ENCODE measurements at places on chromosomes 2 and 18.

- no peak for DNase-seq
These were observed 418.7 kb downstream of the MTX2 start for GRCh38 chr2:176687944-176688343.

- DNase-seq: no peak
These were observed 84.8 kb downstream of the SEPTIN10 start for GRCh38 chr2:109528811-109529501.

DNA sequence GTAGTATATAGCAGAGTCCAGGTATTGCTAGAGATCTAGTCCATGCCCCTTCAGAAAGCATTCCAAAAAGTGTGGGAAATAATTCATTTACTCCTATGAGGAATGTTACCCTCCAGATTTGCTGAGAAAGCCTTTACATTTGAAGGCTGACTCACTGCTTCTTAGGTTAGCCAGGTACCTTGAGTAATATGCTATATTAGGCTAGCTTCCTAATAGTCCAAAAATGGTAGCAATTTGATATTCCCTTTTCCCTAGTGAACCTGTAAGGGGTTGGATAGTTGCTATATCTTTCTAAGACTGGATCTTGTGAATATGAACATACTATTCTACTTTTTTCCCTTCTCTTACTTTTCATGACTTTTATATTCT, 63.6 kb downstream of the SPOPL start:
- DNase-seq: no peak

- no peak for DNase-seq
These were observed 457.2 kb downstream of the CDH2 start for GRCh38 chr18:27719680-27720079.

GRCh38 chr2:200348897-200349563, 42.5 kb downstream of the SPATS2L start:
- DNase-seq: no peak

GRCh38 chr2:54666131-54666633, 57.3 kb upstream of the EML6 start:
- no peak for DNase-seq

GRCh38 chr2:16209799-16210198, 269.4 kb downstream of the MYCN start:
- no peak for DNase-seq

GRCh38 chr2:221063568-221063967, 508.5 kb downstream of the EPHA4 start:
- DNase-seq: no peak

- DNase-seq: no peak
These were observed 30.3 kb downstream of the KIF1A start for GRCh38 chr2:240789501-240790369.

- DNase-seq: no peak
These were observed 167.5 kb upstream of the PXDN start for GRCh38 chr2:1911811-1912210.

GRCh38 chr18:77254711-77255405, 5.2 kb downstream of the GALR1 start:
- no peak for DNase-seq

- DNase-seq: no peak
These were observed 33.1 kb downstream of the LRRFIP1 start for GRCh38 chr2:237660381-237660900.

DNA sequence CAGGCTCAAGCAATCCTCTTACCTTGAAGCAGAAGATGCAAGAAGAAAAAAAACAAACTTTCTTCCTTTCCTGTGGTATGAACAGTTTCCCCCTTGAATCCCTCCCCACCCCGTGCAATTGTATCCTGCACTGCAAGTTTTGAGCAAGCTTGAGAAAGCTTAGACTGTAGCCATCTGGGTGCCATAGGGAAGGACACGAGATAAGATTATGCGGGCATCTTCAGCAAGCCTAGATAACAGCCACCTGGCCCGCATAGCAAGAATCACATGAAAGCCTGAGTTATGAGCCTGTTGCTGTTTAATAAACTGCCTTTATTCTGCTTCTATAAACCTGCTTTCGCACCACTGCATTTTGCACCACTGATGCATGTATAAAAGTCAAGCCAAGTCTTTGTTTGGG, 27.3 kb upstream of the CDCA7 start:
- no peak for DNase-seq

GRCh38 chr2:230664128-230664527, 48.5 kb upstream of the CAB39 start:
- no peak for DNase-seq

DNA sequence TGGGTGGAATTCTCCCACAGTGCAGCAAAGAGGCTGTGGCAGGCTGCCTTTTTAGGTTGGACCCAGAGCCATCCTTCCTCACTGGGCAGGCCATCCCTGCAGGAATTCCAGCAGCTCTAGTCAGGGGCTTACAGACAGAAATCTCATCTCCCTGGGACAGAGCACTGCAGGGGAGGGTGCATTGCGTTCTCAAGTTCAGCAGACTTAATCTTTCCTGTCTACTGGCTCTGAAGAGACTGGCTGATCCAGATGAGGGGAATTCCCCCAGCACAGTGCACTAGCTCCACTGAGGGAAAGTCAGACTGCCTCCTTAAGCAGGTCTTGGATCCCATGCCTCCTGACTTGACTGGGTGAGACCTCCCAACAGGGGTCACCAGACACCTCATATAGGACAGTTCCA, 899.7 kb upstream of the VRK2 start:
- no peak for DNase-seq

- DNase-seq: no peak
These were observed 56.3 kb downstream of the SLC25A12 start for GRCh38 chr2:171837736-171838135.

GRCh38 chr2:86304416-86304815, 33.0 kb downstream of the REEP1 start:
- no peak for DNase-seq

- DNase-seq: no peak
These were observed 328.2 kb upstream of the CDH7 start for GRCh38 chr18:65422544-65423136.

DNA sequence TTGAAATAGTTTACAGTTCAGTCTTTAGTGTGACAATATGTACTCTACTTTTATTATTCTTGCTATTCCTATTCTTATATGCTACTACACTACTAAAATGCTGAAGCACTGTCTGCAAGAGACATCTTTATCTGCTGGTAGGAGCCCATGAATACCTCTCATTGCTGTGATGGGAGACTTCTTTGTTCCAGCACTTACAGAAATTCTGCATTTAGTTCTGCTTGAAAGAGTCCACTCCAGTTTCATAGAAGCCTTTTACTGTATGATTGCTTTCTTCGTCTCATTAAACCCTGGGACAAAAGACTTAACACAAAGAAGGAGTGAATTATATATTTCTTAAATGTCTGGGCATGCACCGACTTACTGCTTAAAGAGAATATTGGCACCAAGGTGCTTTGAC, 272.7 kb downstream of the CD226 start:
- no peak for DNase-seq

DNA sequence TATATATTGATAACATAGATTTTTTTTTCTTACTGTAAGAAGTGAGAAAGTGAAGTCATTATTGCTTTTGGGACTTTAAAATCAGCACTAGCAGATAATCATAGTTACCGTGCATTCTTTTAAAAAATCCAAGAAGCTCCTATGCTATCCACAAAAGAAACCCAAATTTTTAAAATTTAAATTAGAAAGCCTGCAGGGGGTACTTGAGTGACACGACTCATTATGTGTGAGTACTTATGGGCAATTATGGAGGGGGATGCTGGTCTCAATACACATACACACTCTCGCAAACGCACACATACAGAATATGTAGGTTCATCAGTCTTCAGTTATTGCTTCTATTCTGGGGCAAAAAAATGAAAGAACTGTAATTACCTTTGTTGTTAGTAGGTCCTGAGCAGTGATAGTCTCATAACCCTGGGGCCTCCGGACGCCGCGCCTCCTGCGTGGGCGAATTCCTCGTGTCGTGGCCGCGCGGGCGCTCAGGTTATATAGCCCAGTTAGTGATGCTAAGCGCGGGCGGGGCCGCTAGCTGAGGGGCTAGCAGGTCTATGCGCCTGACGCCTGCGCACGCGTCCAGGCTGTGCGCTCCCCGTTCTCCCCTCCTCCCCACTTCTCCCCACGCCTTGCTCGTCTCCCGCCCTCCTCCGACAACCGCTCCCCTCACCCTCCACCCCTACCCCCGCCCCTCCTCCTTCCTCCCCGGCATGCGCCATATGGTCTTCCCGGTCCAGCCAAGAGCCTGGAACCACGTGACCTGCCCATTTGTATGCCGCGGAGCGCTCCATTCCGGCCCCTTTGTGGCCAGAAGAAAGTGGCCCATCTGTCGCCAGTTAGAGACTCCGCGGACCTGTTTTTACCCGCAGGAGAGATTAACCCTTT, at the start of gene NEUROD1:
NEUROD1 (minus strand) TSS at position 463 of the 882 bp plus-strand sequence. CDS start 1,657 bp downstream, outside the sequence.
- no peak for DNase-seq

DNA sequence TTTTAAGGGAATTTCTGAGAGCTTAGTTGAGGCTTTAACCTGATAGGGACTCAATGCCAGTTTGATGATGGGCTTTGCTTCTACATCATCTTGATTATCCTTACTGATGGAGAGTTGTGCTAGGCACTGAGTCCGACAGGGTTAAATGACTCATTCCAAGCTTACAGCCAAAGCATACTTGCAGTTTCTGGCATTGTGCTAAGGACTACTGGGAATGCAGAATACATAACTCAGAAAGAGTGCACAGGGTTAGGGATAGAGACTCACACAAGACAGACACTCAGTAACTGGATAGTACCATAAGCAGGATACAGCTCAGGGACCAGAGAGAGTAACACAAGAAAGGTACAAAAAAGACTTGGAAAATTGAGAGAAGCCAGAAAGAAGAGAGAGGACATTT, 94.1 kb upstream of the SLC14A2 start:
- DNase-seq: no peak

GRCh38 chr2:88074150-88074549, 6.5 kb downstream of the SMYD1 start:
- no peak for DNase-seq

- DNase-seq: peak; percentile 41
These were observed at the start of gene MBD5 for GRCh38 chr2:148021059-148021861. Gene MBD5, plus strand, starts transcription at chr2:148021091.

DNA sequence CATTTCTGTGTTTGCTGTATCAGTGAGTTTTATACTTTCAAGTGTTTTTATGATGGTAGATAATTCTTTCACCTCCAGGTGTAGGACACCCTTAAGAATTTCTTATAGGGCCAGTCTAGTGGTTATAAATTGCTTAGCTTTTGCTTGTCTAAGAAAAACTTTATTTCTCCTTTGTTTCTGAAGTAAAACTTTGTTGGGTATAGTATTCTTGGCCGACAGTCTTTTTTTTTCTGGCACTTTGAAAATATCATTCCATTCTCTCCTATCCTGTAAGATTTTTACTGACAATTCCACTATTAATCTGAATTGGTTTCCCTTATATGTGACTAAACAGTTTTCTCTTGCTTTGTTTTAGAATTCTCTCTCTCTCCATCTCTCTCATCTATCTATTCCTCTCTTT, 118.7 kb upstream of the LRRTM4 start:
- no peak for DNase-seq

- DNase-seq: no peak
These were observed 906 bp downstream of the IKZF2 start for GRCh38 chr2:213150315-213151097.

- no peak for DNase-seq
These were observed 135.6 kb downstream of the SMAD7 start for GRCh38 chr18:48815179-48815515.

DNA sequence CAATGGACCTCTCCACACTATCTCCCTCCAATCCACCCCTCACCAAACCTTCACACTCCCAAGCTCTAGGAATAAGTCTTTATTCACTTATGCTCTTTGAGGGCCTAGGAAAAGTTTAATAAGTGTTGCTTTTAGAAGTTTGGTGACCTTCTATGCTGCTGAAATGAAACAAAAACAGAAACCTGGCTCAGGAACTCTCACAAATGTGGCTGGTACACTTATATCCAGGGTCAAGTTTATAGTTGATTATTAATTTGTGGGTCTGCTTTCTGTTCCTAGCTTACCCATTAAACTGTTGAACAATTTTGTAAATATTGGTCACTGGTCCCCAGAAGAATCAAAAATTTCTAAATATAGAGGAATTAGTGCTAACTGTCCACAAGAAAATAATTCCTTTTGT, 14.2 kb upstream of the ANKRD44 start:
- no peak for DNase-seq

DNA sequence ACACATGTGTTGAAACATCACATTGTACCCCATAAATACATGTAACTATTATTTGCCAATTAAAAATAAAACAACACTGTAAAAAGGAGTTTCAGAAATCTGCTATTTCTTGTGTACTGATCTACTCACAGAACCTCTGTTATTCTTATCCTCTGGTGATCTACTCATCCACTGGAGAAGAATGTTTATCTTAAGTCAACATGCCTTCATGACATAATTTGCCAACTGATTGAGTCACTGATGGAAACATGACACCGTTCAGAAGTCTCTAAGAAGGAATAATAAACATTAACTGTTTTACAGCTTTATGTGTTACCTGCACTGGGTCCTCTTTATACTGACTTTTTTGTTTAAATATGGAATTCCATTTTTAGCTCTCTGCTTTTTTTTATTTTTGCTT, 555.2 kb downstream of the DCDC2C start:
- no peak for DNase-seq

DNA sequence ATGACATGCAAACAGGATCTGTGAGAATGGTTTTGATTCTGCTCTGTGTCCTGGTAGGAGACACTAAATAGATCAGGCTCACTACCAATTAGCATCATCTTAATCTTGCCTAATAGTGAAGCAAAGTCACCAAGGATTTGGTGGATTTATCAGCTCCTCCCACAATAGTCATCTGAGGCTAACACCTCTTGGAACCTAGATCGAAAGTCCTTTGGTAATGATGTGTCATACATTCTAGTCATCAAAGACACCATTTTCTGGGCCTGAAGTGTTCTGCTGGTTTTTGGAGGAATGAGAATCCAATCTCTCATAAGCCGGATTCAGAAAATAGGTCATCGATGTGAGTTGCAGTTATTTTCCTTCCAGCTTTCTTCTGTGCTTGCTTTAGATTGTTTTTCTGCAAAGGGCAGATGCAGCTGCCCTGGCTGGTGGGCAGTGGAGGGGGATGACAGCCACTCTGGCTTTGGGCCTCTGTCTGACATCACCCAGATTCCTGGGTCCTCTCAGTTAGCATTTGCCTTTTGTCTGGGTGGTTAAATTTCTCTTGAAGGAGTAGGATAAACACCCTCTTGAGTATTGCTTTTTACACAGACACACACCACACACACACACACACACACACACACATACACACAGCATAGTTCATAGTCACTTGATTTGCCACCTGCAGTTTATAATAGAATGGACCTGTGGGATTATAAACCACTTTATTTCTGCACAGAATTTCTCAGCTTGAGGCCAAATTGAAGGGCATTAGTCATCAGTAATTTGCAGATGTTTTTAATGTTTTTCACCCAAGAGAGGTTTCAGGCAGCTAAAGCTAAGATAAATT, at the start of gene MYO3B:
MYO3B (plus strand) TSS at position 198 of the 832 bp plus-strand sequence; CDS start at position 339, 141 bp downstream.
- no peak for DNase-seq

- DNase-seq: no peak
These were observed 604.2 kb downstream of the XIRP2 start for GRCh38 chr2:167492486-167492885.

- no peak for DNase-seq
These were observed 216.1 kb downstream of the ETAA1 start for GRCh38 chr2:67613227-67613626.
